ENCODE measurements at places on chromosomes 6 and 20. TPM values are rescaled to one million over a fixed set of nuclear protein-coding genes. Genes with fewer than 3 reads are reported as not detected.

The NT5E gene
- 157 TPM for total RNA-seq

The PAQR8 gene
- 4.2 TPM for total RNA-seq

The RPS18 gene
- 4,367 TPM for total RNA-seq

The FAXC gene
- 2.5 TPM for total RNA-seq

The SIRPB2 gene
- not detected for total RNA-seq

The TRDN gene
- not detected for total RNA-seq
